ENCODE measurements at places on chromosomes 6 and 20.

GRCh38 chr20:59662161-59662560 lies 57.8 kb downstream of the PHACTR3 start:
- no peak for DNase-seq

DNA sequence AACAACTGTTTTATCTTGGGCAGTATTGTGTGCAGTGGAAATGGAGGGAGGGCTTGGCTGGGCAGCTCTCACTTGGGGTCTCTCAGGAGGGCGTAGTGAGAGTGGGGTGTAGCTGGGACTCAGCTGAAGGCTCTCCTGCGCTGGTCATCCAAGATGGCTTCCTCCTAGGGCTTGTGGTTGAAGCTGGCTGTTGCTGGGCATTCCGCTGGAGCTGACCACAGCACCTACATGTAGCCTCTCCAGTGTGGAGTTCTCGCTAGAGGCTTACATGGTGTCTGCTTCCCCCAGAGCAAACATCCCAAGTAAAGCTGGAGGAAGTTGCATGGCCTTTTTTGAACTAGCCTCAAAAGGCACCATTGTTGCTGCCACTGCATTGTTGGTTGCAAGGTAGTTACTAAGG lies 344.1 kb upstream of the MARCKS start:
- no peak for DNase-seq

DNA sequence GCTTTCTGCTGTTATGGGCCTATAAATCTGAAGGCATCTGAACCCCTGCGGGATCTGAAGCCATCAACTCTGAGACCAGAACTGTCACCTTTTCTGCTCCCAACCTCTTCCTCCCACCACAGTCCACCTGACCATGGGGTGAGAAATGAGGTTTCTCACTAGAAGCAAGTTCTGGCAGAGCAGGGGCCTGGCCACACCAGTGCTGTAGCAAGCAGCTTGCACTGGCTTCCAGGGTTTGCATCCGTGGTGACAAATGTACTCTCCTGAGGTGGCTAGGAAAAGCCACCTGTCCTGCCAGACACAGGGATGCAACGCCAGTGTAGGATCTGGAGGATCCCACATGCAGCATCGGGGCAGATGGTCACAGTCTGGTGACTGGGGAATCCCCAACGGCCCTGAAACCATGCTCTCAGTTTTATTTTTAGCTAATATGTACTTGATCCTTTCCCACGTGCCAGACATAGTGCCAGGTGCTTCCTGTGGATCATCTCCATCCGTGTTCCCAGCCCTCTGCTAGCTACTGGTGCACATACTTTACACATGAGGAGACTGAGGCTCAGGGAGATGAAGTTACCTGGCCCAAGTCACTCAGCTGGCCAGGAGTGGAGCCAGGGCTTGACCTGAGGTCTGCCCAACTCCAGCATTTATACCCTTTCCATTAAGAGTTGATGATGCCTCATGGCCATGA lies 122.1 kb upstream of the SPACA1 start:
- DNase-seq, result no peak

- DNase-seq, result peak; percentile 52
These were observed 30.1 kb downstream of the PRDM1 start for GRCh38 chr6:106116125-106116832.

GRCh38 chr6:53734473-53735299 lies 60.1 kb upstream of the LRRC1 start:
- peak; percentile 67 for DNase-seq

DNA sequence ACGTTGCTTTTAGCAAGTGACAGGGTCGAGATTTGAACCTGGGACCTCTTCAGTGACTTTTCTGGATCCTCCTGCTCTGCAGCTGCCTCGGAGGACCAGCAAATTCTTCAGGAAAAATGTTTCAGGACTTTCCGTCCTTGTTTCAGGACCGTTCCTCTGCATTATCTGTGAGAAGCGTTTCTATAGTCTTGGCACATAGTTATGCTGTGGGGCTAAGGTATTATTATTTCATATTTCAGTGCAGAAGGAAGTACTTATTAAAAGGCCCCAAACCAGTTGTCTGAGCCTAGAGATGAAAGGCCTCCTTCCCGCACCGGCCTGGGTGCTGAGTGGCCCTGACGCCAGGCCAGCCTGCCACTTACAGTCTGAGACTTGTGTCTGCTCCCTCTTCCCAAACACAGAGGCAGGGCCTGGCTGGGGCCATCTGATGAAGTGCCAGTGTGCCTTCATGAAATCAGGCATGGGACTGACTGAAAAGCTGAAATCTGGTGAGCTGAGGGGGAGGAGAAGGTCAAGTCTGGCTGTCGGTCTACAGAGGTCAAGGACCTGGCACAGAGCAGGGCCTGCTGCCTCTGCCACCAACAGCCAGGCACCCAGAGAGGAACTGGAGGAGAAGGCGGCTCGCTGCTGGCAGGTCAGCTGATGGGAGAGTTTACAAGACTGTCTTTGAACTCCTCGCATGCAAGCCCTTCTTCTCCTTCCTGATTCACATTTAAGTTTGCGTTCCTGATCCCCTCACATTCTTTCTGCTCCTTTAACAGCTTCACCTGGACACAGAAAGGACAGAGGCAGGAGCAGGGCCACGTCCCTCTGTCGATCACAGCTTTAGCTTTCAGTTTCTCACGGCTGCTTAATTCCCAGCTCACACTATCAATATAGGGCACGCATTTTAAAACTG lies 8.9 kb upstream of the QKI start:
- DNase-seq, result no peak

DNA sequence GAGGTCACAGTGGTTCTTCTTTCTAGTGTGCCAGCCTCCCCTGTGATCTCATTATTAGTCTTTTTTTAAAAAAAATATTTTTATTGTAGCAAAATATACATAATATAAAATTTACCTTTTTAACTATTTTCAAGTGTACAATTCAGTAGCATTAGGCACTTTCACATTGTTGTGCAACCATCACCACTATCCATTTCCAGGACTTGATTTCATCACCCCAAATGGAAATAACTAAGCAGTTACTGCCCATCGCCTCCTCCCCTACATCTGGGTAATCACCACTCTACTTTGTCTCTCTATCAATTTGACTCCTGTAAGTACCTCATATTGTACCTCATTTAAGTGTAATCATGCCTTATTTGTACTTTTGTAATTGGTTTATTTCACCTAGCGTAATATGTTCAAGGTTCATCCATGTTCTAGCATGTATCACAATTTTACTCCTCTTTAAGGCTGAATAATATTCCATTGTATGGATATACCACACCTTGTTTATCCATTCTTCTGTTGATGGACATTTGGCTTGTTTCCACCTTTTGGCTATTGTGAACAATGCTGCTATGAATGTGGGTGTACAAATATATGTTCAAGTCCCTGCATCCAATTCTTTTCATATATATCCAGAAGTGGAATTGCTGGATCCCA lies 68.6 kb upstream of the FYN start:
- DNase-seq, result peak; percentile 52

- DNase-seq, result no peak
These were observed 6.3 kb downstream of the EBF4 start for GRCh38 chr20:2698912-2699311.

DNA sequence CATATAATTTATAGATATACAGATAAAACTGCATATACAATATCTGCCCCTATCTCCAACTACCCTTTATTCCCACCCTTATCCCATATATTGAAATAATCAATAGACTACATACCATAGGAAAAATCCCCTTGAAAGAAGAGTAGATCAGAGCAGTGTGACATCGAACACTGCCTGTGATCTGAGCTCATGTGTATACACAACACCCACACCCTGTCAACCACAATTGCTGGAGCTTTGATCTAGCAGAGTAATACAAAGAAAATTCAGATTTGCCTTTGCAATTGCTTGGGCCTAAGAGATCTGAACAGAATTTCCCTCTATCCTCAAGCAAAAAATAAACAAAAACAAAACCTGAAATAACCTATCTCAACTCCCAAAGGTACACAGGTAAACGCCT lies 119.3 kb downstream of the ASCC3 start:
- no peak for DNase-seq

DNA sequence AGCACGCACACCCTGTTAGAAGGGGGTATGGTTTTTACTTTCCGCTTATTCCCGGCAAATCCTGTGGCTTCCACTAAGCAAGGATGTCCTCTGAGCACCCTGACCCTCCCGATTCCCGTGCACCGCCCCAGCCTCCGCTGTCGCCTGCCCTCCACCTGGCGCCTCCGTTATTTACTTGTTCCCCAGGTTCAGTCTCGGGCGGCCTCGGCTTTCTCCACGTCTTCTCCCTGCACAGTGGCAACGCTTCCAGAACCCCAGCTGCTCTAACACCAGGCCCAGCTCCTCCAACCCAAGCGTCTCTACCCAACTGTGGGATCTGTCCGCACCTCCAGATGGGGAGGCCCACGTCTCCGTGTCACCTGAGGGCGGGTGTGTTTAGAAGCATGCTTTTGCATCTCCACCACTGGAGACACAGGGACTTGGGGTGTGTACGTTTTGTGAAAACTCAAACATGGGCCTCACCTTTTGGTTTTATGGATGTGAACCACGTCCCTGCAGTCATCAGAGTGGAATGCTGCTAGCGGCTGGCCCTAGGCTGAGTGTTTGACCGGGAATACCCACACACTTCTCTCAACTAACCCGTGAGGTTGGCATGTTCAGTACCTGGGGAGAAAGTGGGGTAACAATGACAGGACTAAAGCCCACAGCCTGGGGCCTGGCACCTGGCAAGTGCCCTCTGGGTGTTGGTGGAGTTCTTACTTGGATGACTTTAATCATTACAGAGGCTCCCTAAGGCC lies 79.9 kb downstream of the THBS2 start:
- no peak for DNase-seq

DNA sequence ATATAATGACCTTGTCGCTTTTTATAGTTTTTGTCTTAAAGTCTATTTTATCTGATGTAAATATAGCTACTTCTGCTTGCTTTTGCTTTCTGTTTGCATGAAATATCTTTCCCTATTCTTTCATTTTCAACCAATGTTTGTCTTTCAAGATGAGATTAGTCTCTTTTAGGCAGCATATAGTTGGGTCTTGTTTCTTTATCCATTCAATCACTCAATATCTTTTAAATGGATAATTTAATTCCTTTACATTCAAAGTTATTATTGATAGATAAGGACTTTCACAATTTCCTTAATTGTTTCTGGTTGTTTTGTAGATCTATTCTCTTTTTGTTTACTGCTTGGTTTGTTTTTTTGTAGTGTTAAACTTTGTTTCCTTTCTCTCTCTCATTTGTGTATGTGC lies 43.5 kb upstream of the TPD52L1 start:
- DNase-seq, result no peak

GRCh38 chr20:63264000-63264399 lies 8.6 kb upstream of the ARFGAP1 start:
- no peak for DNase-seq

GRCh38 chr20:44776980-44777379 lies 31.3 kb downstream of the KCNK15 start:
- peak; percentile 39 for DNase-seq

- no peak for DNase-seq
These were observed 172.4 kb downstream of the ADGB start for GRCh38 chr6:146770965-146771735.

DNA sequence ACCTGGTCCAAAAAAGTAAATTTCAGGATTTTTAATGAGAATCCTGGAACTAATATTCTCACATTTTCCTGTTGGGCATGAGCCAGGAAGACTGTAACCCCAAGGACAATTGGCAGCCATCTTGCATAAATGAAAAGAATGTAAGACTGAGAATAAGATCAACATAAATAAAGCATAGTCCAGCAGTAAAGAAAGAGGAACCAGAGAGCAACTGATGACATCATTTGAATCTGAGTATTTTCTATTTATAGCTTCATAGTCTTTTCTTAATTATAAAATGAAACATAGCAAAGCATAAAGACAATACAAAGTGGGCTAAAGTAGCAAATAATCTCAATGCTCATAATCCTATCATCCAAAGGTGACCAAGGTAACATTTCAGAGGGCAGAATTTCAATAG lies 26.6 kb upstream of the FBXL4 start:
- no peak for DNase-seq

DNA sequence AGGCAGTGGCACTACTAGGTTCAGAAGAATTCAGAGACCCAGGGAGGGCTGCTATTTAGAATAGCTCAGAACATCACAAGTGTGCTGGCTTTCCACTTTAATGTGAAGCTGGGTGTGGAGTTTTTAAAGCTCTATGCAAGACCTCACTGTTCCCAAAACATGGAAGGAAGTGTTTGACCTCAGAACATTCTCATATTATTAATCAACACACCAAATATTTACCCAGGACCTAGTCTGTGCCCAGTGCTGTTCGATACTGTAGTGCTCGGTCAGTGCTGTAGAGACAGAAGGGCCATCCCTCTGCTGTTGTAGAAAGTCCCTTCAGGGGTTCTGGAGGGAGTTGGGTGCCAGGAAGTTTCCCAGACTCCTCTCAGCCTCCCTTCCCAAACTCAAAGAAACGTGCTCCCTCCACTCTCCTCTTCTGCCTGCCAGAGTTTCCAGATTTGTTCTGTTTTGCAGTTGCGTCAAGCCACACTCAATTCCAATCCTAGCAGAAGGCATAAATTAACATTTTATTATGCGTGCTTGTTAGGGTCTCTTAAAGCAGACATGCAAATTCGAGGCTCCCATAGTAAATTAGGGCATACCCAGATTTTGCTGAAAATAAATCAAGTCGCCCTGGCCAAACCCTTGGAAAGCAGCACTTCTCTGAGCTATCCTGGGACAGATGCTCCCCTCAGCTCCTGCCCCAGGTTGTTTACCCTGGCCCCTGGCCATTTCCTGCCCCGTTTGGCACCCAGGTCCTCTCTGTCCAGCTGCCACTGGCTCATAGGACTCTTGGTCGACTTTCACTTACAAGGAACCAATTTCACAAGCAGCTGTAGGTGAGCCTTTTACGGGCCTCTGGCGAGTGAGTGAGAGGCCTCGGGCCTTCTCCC lies 248.6 kb downstream of the HIVEP2 start:
- DNase-seq, result no peak

DNA sequence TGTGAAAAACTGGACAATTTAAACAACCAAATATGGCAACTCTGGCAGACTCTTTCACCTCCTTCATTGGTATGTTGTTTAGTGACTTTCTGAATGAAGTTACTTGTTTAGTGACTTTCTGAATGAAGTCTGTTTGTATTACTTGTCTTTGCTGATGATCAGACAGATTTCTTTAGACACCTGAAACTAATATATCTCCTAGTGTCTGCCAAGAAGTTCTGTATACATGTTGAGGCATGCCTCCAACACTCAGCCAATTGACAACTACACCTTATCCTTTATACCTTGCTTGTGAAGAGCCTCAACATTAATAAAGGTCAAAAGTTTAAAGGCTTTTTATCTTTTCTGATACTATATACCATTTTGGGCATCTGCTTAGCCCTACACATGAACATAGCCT lies 725.4 kb upstream of the EPHA7 start:
- no peak for DNase-seq

- peak; percentile 86 for DNase-seq
These were observed 20.8 kb upstream of the HCK start for GRCh38 chr20:32031007-32031958.

- no peak for DNase-seq
These were observed 238.1 kb downstream of the LAMA2 start for GRCh38 chr6:129120856-129121638.

DNA sequence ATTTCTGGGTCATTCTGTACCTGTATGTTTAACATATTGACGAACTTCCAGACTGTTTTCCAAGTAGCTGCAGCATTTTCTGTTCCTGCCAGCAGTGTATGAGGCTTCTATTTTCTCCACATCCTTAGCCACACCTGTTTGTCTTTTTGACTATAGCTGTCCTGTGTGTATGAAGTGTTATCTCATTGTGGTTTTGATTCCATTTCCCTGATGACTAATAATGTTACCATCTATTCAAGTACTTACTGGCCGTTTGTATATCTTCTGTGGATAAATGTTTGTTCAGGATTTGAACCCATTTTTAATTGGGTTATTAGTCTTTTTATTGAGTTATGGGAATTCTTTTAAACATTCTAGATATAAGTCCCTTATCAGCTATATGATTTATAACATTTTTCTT lies 95.2 kb downstream of the JAG1 start:
- DNase-seq, result peak; percentile 72
